ENCODE measurements at places on chromosomes 7 and 10. TPM values are rescaled to one million over a fixed set of nuclear protein-coding genes. Genes with fewer than 3 reads are reported as not detected.

The PSD gene
- 4.9 TPM for polyA plus RNA-seq

DNA sequence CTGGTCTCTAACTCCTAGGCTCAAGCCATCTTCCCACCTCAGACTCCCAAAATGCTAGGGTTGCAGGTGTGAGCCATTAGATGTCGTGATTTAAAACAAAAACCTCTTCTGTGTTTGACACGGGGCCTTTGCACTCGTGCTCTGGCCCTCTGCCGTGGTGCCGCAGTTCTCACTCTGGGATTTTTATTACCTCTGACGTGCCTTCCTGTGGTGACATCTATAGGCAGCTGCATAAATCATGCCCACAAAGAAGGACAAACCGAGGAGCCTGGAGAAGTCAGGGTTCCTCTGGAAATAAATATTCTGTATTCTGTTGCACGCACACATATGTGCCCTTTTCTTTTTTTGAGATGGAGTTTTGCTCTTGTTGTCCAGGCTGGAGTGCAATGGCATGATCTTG is 25.9 kb upstream of the OCM start:
- DNase-seq, result no peak

DNA sequence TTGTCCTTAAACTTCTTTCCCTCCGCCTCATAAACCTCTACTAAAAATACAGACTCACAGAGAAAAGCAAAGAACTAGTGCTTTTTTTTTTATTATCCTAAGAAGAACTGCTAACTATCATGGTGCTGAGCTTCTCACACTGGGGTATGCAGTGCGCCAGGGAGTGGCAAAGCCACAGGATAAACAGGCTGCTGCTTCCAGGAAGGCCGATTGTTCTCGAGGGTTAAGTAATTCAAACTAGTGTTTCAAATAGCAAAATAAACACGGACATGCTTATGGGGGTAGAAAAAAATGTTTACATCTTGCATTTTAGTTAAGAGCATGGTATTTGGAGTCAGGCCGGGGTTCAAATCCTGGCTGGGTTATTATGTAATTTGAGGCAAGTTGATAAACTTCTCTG is 157.0 kb downstream of the TAX1BP1 start:
- no peak for DNase-seq

GRCh38 chr7:50396856-50397255 is 53.3 kb downstream of the FIGNL1 start:
- no peak for DNase-seq

DNA sequence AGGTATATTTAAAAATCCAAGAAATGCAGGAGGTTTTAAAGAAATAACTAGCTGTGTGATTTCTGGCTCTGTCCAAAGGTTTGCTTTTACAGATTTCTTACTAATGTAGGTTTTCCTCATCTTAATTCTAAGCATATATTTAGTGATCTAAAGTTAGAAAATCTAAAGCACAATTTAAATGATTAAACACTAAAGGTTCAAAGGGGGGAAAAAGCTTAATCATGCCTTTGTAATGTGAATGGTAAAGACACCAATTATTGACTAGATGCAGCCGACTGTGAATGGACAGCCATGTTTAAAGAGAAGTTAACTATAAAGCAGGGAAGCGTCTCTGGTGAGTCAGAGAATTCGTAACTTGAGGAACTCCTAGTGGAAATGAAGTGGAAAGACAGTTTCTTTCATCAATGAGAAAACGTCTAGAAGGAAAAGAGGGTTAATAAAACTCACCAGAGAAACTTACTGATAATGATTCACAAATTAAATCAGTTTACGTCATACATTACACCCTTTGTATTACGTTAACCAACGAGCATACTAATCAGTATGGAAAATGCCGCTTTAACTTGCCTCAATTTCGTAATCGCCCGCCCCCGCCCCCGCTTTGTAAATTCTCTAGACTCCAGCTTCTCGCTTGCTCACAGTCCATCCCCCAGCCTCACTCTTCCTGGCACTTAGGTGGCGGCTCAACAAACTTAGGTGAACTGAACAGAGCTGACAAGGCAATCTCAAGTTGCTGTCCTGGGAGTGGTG is 1.1 kb upstream of the HBP1 start:
- DNase-seq, result peak; percentile 85
